Activated naive CD4-positive, alpha-beta T cell treated with anti-CD3 and anti-CD28 coated beads, Interleukin-2, amount 50 U/mL, for 72 hours (primary cell): ENCODE measurements at places on chromosomes 7 and 10. TPM values are rescaled to one million over a fixed set of nuclear protein-coding genes. Genes with fewer than 3 reads are reported as not detected.

DNA sequence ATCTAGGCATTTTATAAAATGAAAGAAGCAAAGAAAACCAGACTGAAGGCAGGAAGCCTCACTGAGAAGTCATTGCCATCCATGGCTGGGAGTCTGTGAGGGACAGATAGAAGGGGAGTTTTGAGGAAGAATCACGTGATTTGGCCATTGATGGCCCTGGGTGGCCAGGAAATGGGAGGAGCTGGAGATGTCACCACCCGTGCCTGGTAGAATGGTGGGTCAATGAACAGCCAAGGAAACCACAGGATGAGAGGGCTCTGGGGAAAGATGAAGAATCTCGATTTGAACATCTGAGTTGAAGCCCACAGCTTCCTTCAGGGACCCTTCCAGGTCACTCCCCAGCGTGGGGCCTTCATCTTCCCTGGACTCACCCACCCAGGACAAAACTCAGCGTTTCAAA, 103.3 kb upstream of the CHST15 start:
- no peak for DNase-seq

GRCh38 chr10:59902016-59902415, 4.3 kb downstream of the CCDC6 start:
- no peak for DNase-seq

DNA sequence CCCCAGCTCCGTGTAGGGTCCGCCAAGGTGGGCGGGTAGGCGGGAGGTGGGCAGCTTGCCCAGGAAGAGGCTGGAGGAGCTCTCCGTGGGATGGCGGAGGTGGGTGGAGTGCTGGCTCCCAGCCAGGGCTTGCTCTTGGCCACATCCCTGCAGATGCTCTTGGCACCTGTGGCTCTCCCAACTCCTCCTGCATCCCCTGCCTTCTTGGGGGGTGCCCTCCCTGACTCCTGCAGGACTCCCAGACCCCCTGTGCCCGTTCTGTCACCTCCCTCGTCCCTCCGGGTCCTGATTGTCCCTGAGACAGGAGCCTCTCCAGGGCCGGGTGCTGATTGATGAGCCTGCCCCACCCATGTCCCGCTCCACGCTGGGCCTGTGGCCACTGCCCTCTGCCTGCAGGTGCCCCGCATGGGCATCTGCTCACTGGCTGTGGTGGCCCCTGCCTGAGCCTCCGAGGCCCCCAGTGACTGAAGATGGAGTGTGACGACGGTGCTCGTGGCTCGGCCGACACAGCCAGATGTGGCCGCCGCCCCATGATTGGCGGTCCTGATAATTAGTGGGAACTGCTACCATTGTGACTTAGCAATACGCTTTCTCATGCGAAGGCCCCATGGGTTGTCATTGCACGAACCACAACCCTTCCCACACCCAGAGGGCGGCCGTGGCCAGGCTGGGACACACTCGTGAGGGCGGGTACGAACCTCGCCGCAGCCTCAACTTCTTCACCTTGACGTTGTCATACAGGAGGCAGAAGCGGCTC, 23.6 kb downstream of the CFAP46 start:
- no peak for DNase-seq

- no peak for DNase-seq
Observed at GRCh38 chr10:29265210-29265768, 23.6 kb upstream of the LYZL1 start.

The CALML3 gene
- total RNA-seq = not detected
